ENCODE measurements at places on chromosomes 3 and 15.

GRCh38 chr15:71335591-71335990, 220.3 kb downstream of the THSD4 start:
- DNase-seq, result no peak

DNA sequence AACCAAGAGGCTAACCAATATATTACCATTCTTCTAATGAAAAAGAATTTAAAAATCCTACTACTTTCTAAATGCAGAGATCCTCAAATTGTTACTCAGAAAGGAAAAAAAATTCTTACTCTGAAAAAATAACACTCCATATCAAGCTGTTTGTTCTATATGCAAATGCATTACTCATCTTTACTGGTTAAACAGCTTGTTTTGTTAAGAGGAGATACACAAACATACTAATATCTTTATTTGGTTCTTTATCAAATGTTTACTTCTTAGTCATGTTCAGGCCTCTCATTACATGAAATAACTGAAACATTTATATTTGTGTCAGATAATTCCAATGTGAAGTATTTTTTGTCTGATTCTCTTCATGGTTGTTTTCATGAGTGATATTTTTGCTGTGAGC, 146.8 kb downstream of the PCCB start:
- no peak for DNase-seq

- no peak for DNase-seq
Measured at GRCh38 chr3:134378818-134379217, 4.6 kb upstream of the AMOTL2 start.

DNA sequence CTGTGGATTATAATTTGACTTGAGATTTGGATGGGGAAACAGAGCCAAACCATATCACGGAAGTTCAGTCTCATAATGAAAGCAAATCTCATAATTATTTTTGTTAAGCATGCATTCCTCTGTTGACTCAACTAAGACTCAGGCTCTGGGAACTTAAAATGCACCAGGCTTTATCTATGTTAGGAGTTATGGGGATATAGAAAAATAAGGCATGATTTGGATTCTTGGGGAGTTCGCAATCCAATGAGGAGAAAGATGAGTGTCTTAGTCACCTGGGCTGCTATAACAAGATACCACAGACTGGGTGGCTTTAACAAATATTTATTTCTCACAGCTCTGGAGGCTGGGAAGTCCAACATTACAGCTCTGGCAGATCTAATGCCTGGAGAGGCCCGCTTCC, 89.4 kb upstream of the TJP1 start:
- no peak for DNase-seq

DNA sequence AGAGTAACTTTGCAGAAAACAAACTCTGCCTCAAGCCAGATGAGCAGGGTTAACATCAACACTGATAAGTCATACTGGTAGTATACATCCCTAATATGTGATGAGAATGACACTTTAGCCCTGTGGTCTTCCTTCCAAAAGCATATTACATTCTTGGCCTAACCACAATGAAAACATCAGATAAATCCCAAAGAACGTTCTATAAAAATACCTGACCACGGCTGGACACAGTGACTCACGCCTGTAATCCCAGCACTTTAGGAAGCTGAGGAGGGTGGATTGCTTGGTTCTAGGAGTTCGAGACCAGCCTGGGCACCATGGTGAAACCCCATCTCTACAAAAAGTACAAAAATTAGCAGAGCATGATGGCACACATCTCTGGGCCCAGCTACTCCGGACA, 4.7 kb downstream of the TMCC1 start:
- no peak for DNase-seq

DNA sequence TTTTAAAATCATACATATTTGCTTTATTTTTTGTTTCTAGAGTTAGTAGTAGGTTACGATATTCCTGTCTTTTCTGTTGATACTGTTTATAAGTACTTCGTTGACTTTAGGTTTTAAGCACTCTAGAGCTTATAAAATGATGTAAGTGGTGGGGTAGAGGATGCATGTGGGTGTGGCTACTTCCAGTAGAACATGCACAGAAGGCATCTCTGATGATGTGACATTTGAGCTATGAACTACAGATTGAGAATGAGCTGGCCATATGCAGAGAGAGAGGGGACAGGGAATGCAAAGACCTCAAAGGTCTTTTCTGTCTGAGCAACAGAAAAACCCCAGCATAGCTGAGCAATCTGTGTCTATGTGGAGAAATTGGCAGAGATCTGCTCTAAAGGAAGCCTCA, 233.9 kb upstream of the STAC start:
- DNase-seq, result no peak

Measured in effector memory CD4-positive, alpha-beta T cell (primary cell).